Nephron progenitor cell (in vitro differentiated cells): ENCODE measurements at places on chromosomes 3 and 15.

DNA sequence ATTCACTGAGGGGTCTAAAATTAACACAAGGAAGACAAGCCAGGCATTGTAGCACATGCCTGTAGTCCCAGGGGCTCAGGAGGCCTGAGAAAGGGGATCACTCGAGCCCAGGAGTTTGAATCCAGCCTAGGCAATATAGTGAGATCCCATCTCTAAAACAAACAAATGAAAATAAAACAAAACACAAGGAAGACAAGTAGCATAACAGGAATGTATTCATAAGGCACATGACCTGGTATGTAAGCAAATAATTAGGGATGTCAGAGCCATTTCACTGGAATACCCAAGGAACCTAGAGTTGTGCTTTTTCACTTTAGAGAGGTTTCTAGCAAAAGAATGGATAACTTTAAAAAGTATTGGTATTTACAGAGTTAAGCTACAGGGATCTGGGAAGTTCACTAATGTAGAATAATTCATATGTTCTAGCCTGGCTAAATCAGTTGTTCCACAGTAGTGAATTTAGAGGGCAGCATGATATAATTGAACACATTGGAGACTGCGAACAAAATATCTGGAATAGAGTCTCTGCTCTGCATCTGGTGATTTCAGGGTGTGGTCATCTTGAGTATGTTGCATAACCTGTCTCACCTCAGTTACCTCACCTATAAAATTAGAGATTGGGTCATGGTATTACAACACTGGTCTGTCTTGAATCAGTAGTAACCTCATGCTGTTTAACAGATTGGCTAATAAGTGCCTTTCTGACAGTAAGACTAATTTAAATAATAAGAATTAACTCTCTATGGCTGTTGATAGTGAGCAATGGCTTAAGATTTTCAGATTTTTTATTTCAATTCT lies 9.3 kb downstream of the GRAMD1C start:
- no peak for DNase-seq

GRCh38 chr15:58357529-58358476 lies 74.0 kb upstream of the LIPC start:
- no peak for DNase-seq

DNA sequence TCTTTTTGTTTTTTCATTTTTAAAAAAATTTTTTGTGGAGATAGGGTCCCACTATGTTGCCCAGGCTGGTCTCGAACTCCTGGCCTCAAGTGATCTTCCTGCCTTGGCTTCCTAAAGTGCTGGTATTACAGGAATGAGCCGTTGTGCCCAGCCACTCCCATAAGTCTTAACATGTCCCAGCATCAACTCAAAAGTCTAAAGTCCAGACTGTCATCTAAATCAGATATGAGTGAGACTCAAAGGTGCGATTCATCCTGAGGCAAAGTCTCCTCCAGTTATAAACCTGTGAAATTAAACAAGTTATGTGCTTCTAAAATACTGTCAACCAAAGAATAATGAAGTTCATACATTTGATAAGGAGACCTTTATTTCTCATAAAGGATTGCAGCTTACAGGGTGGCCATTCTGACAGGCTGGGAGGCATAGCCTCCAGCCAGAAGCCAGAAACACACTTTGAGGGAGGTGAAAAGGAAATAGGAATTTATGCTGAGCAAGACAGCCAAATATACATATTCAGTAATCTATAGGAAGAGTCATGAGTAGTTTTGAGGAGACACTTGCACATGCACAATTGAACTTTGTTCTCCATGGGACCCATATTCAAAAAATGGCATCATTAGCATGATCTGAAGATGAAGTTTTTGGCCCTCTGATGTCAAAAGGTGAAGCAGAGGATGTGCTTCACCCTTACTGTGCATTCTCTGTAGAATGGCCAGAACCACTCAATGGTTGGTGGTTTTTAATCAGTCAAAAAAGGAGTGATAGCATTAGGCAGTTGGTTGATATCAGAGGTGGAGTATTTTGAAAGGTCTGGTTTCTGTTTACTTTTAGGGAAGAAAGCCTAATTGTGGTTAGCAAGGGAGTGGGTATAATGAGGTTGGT lies 11.0 kb upstream of the ZNF662 start:
- no peak for DNase-seq

DNA sequence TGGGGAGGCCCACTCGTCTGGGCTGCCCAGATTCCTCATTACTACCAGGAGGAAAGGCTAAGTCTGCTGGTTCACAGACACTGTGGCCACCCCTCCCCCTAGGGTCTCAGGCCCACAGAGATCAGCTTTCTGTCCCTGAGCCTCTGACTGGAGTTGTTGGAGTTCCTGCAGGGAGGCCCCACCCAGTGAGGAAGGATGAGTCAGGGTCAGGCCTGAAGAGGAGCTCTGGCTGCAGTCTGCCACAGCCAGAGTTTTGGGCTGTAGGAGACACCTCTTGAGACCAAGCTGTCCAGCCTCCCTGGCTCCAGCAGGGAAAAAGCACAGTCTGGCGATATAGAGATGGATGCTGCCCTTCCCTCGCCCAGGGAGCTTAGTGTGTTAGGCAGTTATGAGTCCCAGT lies 720.9 kb upstream of the SEMA6D start:
- no peak for DNase-seq

- no peak for DNase-seq
Observed at GRCh38 chr3:27049792-27050191, 319.4 kb downstream of the NEK10 start.

DNA sequence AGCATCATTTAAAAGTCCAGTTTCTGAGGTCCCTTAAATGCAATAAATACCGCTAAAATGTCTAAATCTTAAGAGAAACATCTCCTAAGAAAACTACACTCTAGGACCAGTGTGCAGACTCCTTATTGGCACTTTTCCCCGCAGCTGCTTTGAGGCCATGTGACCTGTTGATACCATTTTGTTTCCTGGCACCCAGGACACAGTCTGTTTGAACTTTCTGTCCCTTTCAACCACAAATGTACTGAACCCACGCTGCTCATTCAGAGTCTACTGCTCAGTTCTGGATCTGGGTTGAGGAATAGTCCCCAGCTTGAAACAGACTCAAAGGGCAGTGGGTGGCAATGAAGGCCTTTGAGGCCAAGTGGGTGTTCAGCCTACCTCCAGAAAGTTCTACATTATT lies 17.1 kb downstream of the LDHAL6B start:
- DNase-seq, result no peak

DNA sequence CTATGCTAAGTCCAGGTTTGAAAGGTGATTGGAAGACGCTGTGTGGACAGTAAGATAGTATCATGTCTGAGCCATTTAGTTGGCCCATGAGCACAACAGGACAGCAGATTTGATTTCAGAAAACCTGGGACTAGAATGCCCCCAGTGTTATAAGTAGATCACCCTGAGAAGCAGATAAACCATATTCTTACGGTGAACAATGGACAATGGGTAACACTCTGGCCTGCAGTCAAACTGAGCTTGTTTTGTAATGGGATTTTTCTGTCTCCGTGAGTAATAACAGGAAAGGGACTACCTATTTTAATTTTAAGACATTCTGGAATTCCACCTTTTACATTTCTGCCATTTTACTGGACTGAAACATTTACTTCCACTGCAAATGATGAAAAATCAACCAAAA lies 71.5 kb downstream of the LDHAL6B start:
- no peak for DNase-seq

DNA sequence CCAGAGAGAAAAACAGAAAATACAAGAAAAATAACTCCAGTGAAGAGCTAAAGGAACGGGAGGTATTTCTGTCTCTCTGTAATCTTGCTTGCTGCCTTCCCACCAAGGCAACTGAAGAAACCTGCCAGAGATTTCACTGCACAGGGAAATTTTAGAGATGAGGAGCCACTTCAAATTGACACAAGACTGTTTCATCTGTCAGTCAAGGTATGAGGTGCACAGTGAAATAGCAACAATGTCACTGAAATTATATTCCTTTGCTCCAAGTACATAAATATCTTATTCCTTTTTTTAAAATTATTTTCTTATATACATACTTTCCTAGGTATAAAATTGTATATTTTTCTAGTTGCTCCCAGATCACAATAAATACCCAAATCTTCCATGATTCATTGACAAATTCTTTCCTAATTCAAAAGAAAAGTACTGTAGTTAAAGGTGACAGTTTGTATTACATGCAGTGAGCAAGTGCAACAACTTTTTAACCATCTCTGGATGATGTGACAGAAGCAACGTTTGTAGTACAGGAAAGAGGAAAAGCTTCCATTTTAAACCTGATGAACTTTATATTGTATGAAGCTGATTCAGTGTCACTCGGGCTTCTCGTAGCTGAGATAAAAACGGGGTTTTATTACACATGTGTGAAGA lies 563.4 kb downstream of the TUSC7 start:
- no peak for DNase-seq

- no peak for DNase-seq
Observed at GRCh38 chr3:101976473-101976872, 127.2 kb downstream of the NFKBIZ start.

- DNase-seq, result no peak
Observed at GRCh38 chr15:89387140-89387903, 52.7 kb upstream of the POLG start.

DNA sequence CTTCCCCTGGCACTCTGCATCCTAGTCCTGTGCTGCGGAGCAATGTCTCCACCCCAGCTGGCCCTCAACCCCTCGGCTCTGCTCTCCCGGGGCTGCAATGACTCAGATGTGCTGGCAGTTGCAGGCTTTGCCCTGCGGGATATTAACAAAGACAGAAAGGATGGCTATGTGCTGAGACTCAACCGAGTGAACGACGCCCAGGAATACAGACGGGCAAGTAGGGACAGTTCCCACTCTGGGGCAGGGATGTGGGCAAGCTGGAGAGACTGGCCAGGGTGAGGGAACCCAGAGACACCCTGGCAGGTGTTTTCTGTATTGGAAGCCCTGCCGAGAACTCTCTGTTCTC lies 247 bp downstream of the FETUB start:
- no peak for DNase-seq
